Natural killer cell treated with Interleukin-12 subunit alpha and Interleukin-12 subunit beta and Interleukin-15 and Interleukin-18, amount 100 ng/mL, for 72 hours (primary cell): ENCODE measurements at places on chromosomes 4 and X. TPM values are rescaled to one million over a fixed set of nuclear protein-coding genes. Genes with fewer than 3 reads are reported as not detected.

ZXDA gene
- total RNA-seq = 3.0 TPM

IGFBP7 gene
- total RNA-seq = 11.7 TPM

MXD4 gene
- 14.5 TPM for total RNA-seq

CXCL1 gene
- total RNA-seq = not detected

DNA sequence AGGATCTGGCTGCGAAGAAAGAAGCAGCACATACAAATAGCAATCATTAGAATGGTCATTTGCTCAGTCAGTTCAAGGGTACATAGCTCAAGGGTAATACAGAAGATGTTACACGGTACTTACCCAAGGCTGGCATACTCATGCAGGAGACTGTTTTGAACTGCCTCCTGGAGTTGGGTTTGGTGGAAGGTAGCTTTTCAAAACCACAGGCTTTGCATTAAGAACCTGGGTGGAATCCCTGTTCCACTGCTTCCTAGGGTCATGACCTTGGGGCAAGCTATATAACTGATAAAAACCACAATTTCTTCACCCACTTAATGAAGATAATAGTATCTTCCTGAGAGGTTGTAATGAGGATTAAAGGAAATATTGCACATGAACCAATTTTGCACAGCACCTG is 36.5 kb downstream of the TBC1D9 start:
- H3K36me3 ChIP-seq = no peaks in the 10 kb centered on the region
- H3K4me3 ChIP-seq = no peak overlapping the region
- H3K27me3 ChIP-seq = no peaks in the 10 kb centered on the region
- no peak overlapping the region for H3K27ac ChIP-seq
- peaks cover 12% of the 10 kb centered on the region for H3K4me1 ChIP-seq

DNA sequence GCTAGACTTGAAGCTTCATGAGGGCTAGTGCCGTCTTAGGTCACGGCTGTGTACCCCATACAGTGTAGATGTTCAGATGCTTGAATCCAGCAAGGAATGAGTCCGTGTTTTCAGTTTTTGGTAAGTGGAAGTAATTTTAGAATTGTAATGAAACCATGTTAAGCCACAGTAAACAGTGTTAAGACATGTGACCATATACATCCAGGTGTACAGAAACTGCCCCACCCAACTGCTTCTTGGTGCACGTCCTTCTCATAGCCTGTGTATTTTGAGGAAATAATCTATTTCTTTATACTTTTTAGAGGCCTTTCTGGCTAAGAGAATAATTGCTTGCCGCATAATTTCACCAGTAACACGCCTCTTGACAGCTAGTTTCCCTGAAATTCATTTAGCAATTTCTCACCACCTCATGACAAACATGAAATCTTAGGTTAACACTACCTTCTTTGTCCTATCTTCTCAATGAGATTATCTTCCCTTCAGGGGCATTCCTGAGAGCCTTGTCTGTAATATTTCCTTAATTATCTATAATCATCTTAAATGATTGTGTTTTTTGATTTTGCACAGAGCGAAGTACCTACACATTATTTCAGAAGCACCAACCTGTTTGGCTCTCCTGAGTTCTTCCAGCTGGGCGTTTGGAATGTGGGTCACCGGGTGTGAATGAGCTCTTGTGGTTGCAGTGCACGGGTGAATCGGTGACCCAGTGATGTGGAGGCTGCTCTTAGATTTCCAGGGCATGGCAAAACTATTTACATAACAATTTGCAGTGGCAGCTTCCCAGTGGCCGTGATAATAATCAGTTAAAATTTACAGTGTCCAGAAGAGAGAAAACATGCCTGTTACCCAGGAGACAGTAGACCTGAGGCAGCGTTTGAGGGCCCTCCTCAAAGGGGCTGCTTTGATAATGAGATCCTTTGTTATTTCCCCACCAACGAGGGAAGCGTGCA is 50.2 kb upstream of the TADA2B start:
- no peak for DNase-seq
- peaks cover 23% of the 10 kb centered on the region for H3K4me1 ChIP-seq
- H3K27me3 ChIP-seq = no peaks in the 10 kb centered on the region
- H3K36me3 ChIP-seq = no peaks in the 10 kb centered on the region
- no peak overlapping the region for H3K4me3 ChIP-seq
- H3K27ac ChIP-seq = no peak overlapping the region

DNA sequence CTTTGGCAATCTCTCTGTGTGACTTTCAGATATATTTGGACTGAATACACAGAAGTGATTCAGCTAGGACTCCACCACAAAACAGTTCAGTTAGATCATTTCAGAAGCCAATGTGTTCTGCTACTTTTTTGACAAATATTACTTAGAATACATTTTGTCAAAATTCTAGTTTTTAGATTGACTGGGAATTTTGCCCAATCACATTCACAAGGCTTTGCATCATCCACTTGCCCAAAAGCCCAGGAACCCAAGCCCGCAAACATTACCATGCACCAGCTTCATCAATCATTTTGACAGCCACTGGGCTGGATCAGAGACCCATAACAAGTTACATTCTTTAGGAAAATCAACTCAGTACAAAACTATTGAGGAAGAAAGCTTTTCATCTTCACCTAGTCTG is 256.6 kb upstream of the NDST3 start:
- H3K27me3 ChIP-seq = no peaks in the 10 kb centered on the region
- no peaks in the 10 kb centered on the region for H3K4me1 ChIP-seq
- no peak overlapping the region for H3K27ac ChIP-seq
- DNase-seq = no peak

- no peak overlapping the region for H3K4me3 ChIP-seq
- peaks cover 21% of the 10 kb centered on the region for H3K27me3 ChIP-seq
- no peak for DNase-seq
- no peak overlapping the region for H3K27ac ChIP-seq
- no peaks in the 10 kb centered on the region for H3K4me1 ChIP-seq
Observed at GRCh38 chr4:185710487-185710995, 101.5 kb downstream of the SORBS2 start.

DNA sequence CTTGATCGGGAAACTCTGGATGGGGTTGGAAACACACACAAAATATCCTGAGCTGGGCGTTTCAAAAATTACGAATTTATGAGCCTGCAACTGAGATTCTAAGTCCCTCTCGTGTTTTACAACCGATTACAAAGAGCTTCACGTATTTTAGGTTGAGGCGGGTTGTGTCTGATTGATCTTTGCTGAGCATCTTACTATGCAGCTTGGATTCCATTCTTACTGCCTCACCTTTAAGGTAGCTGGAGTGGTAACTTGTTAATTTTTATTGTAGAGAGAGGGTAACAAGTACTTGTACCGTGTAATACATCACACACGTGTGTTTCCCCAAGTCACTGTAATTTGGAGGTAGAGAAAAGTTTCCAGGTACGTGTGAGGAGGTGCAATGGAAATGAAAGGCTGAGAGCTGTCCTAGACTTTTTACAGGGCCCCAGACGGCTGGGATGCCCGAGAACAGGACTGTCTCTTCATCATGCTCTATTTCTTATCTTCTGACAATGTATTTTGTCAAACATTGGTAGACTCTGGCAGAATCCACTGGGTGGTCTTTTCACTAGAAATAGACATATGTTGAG is 97.8 kb upstream of the TENM3 start:
- H3K36me3 ChIP-seq = no peaks in the 10 kb centered on the region
- DNase-seq = no peak
- no peaks in the 10 kb centered on the region for H3K4me1 ChIP-seq

DNA sequence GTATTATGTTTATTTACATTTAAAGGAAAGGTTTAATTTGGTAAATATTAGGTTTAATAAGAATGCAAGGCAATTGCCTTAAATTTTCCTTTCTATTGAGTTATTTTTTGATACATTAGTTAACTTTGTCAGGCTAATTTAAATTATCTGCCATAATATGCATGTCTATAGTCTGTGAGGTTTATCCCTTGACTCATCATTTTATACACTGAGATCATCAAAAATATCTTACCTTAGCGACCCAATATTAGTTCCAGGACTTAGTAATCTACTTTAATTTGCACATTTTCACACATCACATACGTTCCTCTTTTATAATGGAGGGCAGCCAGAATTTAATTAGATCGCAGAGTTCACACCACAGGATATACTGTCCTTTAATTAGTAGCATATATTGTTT is 999.5 kb upstream of the GRID2 start:
- no peak overlapping the region for H3K4me3 ChIP-seq
- H3K4me1 ChIP-seq = no peaks in the 10 kb centered on the region

DNA sequence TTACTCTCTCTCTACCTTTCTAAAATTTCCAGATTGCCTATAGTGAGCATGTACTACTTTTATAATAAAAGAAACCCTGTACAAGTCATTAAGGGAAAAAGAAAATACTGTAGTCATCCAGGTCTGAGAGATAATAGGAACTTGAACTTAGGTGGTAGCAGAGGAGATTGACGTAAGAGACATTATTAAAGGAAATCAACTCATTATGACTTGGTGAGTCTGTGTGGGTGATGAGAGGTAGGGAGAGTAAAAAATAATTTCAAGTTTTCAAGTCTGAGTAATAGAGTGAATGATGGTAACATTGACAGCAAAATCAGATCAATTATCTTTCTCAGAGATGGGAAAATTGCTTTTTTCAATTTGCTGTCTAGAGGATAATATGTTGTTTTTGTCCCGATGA is 44.0 kb upstream of the ZCCHC12 start:
- no peak overlapping the region for H3K27ac ChIP-seq
- H3K4me3 ChIP-seq = no peak overlapping the region
- no peaks in the 10 kb centered on the region for H3K36me3 ChIP-seq
- H3K27me3 ChIP-seq = peaks cover 16% of the 10 kb centered on the region

DNA sequence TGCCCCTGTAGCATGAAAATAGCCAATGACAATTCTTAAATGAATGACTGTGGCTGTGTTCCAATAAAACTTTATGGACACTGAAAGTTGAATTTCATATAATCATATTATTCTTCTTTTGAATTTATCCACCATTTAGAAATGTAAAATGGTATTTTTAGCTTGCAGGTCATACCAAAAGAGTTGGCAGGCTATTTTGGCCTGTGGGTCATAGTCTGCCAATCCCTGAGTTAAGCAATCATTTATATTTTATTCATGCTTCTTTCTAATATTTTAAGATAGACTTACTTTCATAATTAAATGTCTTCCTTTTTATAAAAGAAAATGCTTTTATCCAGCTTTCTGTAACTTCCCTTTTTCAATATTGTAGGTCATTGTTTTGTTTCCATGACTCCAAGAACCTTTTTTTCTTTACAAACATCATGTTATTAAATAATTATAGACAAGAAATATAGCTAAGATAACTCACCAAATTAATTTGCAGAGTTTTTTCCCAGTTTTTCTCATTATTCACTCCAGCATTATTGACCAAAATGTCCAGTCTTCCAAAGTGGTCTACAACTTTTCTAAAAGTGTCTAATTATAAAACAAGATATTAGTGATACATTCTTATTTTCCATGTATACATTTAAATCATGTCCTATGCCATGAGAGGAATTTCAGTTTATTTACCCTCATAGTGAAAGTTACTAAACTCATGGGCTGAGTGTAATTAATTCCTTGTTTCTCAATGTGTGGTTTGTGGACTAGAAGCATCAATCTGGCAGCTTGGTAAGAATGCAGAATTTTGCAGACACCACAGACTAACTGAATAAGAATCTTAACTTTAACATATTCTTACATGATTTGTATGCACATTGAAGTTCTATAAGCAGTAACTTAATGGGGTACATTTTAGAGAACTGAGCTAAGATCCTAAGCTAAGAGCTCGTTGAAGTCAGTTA is 4.5 kb downstream of the HPGD start:
- H3K4me1 ChIP-seq = peaks cover 29% of the 10 kb centered on the region
- peak overlapping the region; percentile 15 for H3K27ac ChIP-seq
- H3K36me3 ChIP-seq = no peaks in the 10 kb centered on the region
- no peaks in the 10 kb centered on the region for H3K27me3 ChIP-seq
- no peak overlapping the region for H3K4me3 ChIP-seq
- DNase-seq = no peak

GRCh38 chrX:17637235-17637634 is 100.1 kb upstream of the SCML1 start:
- H3K4me1 ChIP-seq = no peaks in the 10 kb centered on the region
- no peak overlapping the region for H3K4me3 ChIP-seq
- no peak overlapping the region for H3K27ac ChIP-seq
- H3K27me3 ChIP-seq = no peaks in the 10 kb centered on the region

GRCh38 chrX:372856-373640 is 13.7 kb downstream of the PPP2R3B start:
- no peak overlapping the region for H3K27ac ChIP-seq
- H3K4me3 ChIP-seq = no peak overlapping the region
- H3K36me3 ChIP-seq = no peaks in the 10 kb centered on the region

- H3K4me1 ChIP-seq = no peaks in the 10 kb centered on the region
- DNase-seq = no peak
- H3K27me3 ChIP-seq = no peaks in the 10 kb centered on the region
- H3K4me3 ChIP-seq = no peak overlapping the region
- no peak overlapping the region for H3K27ac ChIP-seq
Observed at GRCh38 chr4:100960232-100960631, 387.1 kb downstream of the PPP3CA start.

DNA sequence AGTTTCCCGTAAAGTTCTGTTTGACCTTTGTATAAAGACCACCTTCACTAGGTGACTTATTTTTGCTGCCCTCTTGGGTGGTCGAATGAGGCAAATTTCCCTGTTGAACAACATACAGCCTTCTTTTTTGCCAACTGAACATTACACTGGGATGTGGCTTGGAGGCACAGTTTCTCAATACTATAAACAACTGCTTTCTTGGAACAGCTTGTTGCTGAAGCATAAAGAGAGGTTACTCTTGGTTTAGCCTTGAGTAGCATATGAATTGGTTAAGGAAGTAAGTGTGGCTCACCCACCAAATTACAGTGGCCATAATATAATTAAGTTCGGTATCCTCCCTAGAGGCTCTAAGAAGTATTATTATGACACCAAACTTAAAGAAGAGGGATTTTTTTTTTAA is 40.0 kb downstream of the HHIP start:
- no peak for DNase-seq
- no peaks in the 10 kb centered on the region for H3K4me1 ChIP-seq
- H3K36me3 ChIP-seq = no peaks in the 10 kb centered on the region

GRCh38 chr4:174217273-174218126 is 66.0 kb downstream of the FBXO8 start:
- peaks cover 22% of the 10 kb centered on the region for H3K4me1 ChIP-seq
- H3K27ac ChIP-seq = no peak overlapping the region
- peaks cover 45% of the 10 kb centered on the region for H3K27me3 ChIP-seq
- H3K36me3 ChIP-seq = no peaks in the 10 kb centered on the region

DNA sequence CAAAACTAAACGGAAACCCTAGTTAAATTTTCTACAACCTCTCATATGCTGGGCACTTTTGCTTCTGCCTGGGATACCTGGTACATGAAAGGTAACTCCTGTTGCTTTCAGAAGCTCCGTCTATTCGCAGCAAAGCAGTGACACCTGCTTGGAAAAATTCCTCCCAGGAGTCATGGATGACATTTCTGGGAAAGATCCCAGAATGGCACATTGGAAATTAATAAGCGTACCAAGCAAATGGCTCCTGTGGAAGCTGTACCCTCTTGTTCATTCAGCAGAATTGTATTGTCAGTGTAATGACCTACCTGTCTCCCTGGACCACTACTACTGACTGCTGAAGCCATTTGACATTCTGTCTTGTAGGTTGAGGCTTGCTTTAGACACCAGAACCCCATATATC is 349.7 kb upstream of the NOCT start:
- no peak overlapping the region for H3K27ac ChIP-seq
- H3K4me3 ChIP-seq = no peak overlapping the region
- H3K4me1 ChIP-seq = no peaks in the 10 kb centered on the region
- H3K27me3 ChIP-seq = peaks cover 5% of the 10 kb centered on the region
- DNase-seq = no peak
